ENCODE measurements at places on chromosomes 2 and 18. TPM values are rescaled to one million over a fixed set of nuclear protein-coding genes. Genes with fewer than 3 reads are reported as not detected.

DNA sequence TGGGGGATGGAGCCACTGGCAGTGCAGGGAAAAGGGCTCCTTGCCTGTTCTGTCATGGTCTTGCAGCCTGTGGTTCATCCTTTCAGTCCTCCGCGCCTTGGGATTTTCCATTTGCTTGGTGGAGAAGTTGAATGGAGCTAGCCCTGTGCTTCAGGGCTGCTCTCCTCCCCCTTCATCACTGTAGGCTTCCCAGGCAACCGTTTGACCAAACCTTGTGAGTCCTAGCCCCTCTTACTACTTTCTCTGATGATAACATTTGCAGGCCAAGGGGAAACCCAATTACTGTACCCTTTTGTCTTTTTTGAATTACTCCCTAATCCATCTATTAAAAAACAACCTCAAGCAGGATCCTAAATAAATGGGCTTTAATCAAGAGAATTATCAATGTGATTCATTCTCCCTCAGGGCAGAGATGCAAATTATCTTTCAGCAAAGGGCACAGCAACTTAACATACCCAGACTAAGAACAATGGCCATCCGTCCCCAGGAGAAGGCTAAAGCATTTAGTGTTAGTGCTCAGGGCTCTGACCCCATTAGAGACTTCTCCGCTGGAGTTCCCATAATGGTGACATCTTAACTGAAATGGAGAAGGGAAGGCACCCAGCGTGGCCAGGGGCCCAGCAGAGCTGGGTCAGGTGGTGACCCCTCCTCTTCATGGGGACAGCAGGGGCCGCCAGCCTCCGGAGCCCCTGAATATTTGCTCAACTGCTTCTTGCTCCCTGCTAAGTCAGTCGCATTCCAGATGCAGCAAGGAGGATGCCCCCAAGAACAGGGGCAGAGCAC, 40.7 kb downstream of the RHOB start:
- no peak for DNase-seq

DNA sequence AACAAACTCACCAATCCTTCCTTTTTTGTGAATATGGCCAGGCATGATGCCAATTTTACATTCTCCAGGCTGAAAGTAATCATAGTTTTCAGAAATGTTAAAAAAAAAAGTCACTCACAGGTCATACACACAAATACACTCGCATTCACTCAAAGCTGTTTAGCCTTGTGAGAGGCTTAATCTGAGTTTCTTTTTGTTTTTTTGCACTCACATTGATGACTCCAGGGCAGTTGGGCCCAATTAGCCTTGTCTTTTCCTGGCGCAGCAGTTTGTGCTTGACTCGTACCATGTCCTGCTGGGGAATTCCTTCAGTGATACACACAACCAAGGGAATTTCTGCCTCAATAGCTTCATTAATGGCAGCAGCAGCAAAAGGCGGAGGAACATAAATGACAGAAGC, 18.0 kb downstream of the SUCLG1 start:
- no peak for DNase-seq

- DNase-seq = no peak
Observed at GRCh38 chr2:20677301-20678085, 10.5 kb downstream of the GDF7 start.

DNA sequence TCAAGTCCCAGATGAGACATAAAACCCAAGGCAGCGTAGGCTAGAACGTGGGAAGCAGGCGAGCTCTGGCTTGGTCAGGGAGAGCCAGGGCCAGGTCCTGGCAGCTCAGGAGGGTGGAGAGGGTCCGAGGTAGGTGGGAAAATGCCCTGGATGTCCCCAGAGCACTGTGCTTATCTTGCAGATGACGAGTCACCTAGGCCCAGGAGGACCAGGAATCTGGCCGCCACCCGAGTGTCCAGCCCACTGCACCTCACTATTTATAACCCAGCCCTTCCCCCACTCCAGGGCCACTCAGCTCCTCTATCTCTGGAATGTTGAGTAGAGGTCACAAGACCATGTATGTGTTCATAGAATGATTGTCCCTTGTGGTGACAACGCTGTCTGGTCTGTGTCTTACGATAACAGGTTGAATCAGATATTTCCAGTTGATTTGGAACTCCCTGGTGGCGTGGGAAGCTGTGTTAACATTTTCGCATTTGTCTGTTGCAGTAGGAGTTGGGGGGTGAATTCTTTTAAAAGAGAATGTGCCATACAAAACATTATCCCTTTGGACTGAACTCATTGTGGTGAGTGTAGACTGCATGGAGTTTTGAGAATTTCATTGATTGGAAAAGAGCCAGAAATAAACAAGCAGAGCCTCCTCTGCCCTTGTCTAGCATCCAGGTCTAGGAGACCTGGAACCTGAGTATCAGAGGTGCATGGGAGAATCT, 47.5 kb downstream of the EMILIN2 start:
- DNase-seq = no peak

- peak; percentile 2 for DNase-seq
Observed at GRCh38 chr2:156215656-156216055, 116.9 kb downstream of the NR4A2 start.

- no peak for DNase-seq
Observed at GRCh38 chr2:26561918-26562810, 79.0 kb downstream of the CIB4 start.

DNA sequence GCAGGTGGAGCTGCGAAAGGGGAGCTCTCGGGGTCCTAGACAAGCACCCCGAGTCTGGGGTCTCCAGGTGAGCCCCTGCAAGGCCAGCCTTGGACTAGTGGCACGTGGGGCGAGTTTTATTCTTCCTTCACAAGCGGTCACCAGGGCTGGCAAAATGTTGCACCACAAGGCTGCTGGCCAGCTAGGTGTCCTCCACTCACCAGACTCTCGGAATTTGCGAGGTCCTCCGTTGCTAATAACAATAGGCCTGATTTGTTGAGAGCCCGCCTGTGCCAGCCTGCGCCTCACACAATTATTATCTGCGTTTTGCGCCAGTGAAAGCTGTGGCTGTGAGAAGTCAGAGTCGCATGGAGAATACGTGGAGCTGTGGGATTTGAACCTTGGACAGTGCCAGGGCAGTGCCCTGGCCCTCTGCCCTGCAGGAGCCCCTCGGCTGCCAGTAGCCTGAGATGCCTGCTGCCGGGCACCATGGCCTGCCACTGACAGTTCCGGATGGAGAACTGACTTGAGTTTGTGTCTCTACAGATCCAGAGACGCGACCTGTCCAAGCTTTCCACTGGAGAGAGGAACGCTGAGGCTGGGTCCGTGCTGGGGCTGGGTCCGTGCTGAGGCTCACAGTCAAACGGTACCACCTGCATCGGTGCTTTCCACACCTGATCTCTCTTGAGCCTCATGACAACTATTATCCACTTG, 77.6 kb upstream of the ODC1 start:
- DNase-seq = no peak

DNA sequence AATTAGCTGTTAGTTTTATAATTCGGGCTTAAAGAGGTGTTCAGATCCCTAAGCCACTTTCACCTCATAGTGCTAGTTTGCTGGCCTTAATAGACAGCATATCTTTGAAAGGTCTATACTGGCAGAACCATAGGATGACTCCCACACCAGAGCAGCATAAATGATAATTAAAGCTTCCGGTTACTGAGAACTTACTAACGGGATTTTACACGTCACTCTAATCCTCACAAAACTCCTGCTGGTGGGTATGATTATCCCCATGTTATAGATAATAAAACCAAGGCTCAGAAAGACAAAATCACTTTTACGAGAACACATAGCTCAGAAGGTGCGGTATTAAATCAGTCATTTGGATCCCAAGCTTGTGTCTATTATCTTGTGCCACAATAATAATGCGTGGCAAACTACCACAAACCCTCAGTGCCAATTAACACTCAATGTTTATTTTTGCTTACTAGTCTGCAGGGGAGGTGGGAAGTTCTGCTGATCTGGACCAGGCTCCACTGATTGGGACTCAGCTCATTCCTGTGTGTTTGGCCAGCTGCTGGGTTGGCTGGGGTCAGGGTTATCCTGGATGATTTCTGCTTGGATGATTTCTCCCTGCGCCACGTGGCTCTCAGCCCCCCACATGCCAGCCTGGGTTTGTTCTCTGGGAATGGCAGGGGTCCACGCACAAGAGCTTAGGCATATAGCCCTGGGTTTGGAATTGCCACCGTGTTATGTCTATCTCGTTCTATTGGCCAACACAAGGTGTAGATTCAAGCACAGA, 62.3 kb downstream of the TRIB2 start:
- DNase-seq = no peak

DNA sequence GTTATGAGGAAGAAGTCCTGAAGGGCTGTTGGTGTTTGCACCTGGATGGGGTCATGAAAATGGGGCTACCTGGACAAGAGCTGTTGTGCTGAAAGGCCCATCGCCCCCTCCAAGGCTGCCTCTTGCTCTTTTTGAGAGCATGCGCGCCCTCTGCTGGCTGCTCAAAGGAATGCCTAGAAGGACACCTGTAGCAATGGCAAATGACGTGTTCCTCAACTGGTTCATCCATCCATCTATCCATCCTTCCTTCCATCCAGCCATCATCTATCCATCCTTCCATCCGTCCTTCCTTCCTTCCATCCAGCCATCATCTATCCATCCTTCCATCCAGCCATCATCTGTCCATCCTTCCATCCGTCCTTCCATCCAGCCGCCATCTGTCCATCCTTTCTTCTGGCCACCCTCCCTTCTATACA, 17.2 kb upstream of the RPL31 start:
- DNase-seq = peak; percentile 77

DNA sequence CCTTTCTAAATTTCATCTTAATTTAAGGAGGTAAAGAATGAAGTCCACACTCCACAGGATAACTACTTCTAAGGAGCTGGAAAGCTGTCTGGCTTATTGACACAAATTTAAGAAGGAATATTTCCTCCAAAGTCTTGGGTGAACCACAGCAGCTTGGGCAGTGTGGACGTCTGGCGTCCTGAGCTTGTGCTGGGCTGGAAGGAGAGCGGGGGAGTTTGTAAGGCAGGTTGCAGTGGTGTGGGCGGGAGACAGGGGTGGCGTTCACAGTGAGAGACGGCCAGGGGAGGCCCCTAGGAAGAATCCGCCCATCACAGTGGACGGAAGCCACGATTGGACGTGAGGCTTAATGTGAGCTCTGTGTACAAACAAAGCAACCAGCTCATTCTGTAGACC, 25.7 kb downstream of the ADI1 start:
- peak; percentile 73 for DNase-seq

DNA sequence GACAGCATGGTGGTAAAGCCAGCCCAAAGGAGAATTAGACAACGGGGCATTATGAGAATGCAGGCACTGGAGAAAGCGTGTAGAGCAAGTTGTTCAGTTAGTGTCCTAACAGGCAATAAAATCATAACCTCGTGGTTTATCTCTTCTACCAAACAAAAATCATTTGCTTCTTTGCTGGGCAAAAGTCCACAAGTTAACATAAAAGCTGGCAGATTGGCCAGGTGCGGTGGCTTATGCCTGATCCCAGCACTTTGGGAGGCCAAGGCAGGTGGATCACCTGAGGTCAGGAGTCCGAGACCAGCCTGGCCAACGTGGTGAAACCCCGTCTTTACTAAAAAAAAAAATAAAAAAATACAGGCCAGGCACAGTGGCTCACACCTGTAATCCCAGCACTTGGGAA, 364.1 kb downstream of the SETBP1 start:
- DNase-seq = no peak

DNA sequence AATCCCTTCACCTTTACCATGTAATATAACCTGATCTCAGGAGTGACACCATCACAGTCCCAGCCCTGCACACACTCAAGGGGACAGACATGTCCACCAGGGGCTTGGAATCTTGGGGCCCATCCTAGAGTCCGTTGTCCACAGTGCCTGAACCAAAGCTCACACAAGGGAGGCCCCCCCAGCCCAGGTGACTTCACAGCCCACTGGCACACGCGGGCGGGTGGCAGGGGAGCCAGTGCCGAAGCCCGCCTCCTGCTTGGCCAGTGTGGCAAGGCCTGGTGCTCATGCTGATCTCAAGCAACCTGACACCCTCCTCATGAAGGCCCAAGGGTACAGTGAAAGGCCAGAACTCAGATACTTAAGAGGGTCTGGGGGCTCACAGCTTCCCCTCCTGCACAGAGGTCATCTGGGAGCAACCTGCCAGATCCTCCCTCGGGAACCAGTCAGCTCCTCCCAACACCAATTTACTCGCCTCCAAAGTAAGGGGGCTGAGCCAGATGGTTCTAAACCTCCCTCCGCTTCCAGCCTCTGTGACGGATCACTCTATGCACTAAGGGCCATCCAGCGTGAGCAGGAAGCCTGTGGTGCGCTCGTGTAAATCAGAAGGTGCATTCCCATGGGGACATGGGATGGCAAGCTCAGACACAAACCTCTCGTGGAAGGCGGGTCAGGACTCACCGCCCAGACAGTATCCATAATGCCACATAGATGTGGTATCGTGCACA, 3.2 kb upstream of the RAB17 start:
- DNase-seq = no peak

GRCh38 chr2:145413261-145414030, 893.5 kb upstream of the ZEB2 start:
- no peak for DNase-seq

- no peak for DNase-seq
Observed at GRCh38 chr2:16637304-16637703, 28.3 kb downstream of the CYRIA start.

DNA sequence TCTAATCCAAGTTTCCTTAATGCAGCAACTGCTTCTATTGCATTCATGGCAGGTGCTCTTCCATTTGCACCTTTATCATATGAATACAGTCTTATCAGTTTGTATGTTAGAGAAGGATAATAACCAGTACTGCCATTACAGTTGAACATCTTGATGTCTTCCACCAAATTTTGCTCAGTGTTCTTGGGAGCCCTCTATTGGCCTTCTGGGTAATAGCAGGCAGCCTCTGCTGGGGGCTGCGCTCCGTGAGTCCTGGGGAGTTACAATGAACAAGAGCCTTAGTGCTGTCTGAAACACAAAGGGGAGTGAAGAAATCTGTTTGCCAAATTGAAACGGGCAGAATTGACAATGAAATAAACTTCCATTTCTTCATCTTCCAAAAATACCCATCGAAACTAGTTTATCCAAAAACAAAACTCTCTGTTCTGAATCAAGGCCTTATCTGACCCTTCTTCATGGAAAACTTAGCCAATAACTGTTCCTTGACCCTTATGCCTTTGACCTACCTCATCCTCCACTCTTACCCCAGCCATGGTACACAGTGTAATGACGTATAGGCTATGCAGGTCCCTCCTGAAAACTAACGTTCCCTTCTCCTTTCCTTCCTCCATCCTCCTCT, 79.9 kb downstream of the ALK start:
- peak; percentile 51 for DNase-seq

GRCh38 chr18:5309888-5310470, 14.5 kb upstream of the ZBTB14 start:
- peak; percentile 5 for DNase-seq

DNA sequence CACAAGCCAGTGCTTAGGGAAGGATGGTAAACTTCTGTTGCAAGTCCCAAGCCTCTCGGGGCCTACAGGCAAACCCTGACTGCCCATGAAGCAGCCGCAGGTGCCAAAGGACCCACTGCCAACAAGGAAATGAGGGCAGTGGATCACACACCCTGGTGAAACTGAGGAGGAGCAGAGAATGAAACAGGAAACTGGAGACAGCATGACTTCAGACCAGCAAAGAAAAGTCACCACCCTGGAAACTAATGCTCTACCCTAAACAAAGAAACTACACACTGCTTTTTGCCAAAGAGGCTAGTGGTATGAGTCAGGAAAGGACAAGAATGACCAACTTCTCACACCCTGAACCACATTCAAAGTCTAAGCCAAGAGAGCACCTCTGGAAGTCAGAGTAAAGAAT, 97.2 kb downstream of the MYO5B start:
- DNase-seq = no peak

GRCh38 chr2:10554961-10555809, 107.1 kb upstream of the ODC1 start:
- DNase-seq = no peak

The MC2R gene
- not detected for total RNA-seq

The CERS6 gene
- 13.2 TPM for total RNA-seq

The AQP12A gene
- not detected for total RNA-seq

The CCDC150 gene
- total RNA-seq = 19.7 TPM

The TMEM200C gene
- 0.33 TPM for total RNA-seq

The DNAJC5G gene
- not detected for total RNA-seq

The G6PC2 gene
- not detected for total RNA-seq

All from fibroblast of the aortic adventitia (primary cell).